ENCODE measurements at places on chromosomes 12 and 14.
A peak's percentile ranks its signal among the peaks of the same experiment; 100 is the strongest.

- peak; percentile 71 for DNase-seq
Measured at GRCh38 chr14:104235686-104236085, 97.3 kb downstream of the KIF26A start.

- no peak for DNase-seq
Measured at GRCh38 chr12:51869496-51869865, 18.4 kb upstream of the ANKRD33 start.

GRCh38 chr12:128820723-128821432 is 2.9 kb downstream of the SLC15A4 start:
- DNase-seq = no peak

DNA sequence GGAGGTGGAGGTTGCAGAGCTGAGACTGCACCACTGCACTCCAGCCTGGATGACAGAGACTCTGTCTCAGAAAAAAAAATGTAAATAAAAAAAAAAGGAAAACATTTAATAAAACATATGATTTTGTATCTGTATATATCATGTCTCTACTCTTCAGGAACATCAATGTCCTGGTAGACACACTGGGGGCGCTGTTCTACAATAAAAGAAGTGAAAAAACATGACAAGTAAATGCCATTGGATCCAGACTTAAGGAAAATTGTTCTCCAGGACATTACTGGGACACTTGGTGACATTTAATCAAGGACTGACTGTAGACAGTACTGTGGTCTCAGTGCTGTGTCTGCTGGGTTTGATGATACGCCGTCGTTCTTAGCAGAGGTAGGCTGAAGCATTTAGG is 15.5 kb upstream of the KLC1 start:
- no peak for DNase-seq

GRCh38 chr12:77894556-77894955 is 63.9 kb downstream of the NAV3 start:
- no peak for DNase-seq

DNA sequence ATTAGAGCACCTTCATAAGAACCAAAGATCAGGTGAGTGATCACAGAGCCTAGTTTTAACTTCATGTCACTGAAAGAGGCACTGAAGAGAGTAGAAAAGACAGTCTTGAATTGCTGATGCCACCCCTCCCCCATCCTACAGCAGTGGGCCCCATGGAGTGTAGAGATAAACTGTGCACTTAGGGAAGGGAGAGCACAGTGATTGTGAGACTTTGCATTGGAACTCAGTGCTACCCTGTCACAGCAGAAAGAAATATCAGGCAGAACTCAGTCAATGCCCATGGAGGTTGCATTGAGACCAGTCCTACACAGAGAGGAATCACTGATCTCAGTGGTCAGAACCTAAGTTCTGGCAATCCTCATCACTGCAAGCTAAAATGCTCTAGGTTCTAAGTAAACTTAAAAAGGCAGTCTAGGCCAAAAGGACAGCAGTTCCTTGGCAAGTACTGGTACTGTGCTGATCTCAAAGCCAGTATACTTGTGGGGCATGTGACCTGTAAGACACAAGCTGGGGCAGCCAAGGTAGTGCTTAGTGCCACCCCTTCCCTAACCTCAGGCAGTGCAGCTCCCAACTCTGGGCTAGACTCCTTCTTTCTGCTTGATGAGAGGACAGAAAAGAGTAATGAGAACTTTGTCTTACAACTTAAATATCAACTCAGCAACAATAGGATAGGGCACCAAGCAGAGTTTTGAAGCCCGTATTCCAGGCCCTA is 94.1 kb downstream of the FSCB start:
- DNase-seq = no peak

GRCh38 chr14:93012951-93013719 is 90.2 kb downstream of the CHGA start:
- peak; percentile 98 for DNase-seq

DNA sequence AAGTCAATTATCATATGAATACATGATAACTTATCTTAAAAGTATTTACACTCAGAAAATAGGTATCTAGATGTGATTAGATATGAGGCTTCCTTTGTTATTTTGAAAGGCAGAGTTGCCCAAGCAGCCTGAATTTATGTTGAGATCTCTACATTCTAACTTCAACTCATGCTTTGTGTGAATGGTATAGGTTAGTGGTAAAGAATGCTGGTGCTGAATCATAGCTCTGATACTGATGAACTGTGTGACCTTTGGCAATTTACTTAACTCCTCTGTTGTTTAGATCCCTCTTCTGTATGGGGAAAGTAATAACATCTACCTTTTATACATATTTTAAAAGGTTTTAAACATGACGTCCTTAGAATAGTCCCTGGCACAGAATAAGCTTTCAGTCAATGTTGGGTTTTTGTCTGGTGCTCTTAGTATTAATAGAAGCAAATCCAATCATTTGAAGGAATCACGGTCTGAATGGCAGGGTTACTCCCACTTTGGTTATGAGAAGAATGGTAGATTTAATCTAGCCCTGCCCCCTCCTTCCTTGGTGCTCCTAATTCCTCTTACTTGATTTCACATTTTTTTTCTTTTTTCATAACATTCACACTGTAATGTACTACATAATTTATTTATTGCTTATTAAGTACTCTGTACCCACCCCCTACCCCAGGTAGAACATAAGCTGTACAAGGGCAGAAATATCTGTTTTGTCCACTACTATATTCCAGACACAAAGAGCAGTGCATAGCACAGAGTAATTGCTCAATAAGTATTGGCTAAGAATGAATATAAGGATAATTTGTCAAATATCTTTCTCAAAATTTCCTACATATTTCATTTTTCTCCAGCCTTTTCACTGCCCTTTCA is 203.3 kb upstream of the KRR1 start:
- peak; percentile 38 for DNase-seq

DNA sequence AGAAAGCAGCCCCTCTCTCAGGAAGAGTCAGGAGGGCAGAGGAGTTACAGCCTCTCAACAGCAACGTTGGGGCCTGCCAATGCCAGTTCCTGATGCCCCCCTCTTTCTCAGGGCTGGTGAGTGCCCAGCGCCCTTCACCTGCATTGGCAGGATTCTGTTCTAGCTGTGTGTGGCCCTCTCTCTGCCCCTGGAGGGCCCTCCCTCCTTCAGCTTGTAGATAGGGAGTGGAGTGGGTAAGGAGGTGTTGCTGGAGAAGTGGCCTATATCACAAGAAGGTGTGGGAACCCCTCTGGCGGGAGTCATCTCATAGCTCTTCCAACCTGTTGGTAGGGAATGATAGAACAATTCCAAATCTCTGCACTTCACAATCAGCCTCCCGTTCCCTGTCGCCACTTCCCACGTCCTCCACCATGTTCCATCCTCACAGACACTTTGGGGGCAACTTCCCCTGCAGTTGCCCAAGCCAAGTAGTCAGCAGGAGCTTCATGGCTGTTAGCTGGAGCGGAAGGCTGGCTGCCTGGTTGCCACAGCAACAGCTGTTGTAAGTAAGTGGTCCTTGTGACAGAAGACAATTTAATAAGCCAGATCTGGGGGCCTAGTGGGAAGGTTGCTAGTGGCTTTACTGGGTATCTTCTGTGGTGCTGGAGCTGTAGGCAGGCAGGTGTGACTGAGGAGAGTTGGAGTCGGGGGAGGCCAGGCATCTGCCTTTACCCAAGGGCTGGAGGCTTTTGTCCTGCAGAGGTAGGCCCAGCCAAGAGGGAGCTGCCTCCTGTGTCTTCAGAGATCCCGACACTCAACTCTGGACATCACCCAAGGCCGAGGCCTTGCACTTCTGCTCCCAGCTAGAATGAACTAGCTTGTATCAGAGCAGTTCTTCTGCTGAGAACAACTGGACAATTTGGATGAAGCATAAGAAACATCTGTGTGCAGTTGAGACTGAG is 38.4 kb downstream of the GALNT16 start:
- no peak for DNase-seq

GRCh38 chr14:51972566-51972965 is 16.8 kb upstream of the RTRAF start:
- DNase-seq = no peak

DNA sequence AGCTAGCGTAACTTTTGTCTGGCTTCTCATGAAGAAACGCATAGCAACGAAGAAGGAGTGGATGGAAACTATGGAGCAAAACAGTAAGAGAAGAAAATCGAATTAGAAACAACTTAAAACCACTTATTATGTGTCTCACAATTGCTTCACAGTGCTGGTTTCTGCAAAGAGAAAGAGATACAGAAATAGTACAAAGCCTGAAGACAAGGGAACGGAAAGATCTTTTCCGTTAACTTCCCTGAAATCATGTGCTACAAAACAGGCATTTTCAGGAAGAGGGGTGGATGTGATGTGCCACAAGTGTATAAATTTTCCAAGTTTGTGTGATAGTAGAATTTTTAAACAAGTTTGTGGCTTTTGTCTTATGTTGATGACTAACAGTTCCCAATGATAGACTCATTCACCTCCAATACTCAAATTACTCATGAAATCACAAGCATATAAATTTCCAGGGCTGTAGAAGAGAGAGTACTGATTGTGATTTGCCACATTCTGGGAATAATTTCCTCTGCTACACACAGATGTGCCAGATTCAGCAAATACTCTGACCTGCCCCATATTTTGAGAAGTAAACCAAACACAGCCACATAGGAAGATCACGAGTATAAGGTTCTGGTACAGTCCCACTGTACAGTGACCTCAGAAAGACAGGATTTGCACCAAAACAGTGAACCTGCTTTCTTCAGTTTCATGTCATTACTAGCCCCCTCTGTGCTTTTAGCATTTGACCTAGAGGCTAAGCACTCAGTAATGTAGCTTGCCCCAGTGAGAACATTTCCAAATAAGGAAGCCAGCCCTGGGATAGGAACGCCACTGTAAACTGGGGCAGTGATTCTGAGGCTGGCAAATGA is 41.4 kb upstream of the PPFIA2 start:
- no peak for DNase-seq

- no peak for DNase-seq
Measured at GRCh38 chr14:59541731-59542130, 34.9 kb downstream of the CCDC175 start.

DNA sequence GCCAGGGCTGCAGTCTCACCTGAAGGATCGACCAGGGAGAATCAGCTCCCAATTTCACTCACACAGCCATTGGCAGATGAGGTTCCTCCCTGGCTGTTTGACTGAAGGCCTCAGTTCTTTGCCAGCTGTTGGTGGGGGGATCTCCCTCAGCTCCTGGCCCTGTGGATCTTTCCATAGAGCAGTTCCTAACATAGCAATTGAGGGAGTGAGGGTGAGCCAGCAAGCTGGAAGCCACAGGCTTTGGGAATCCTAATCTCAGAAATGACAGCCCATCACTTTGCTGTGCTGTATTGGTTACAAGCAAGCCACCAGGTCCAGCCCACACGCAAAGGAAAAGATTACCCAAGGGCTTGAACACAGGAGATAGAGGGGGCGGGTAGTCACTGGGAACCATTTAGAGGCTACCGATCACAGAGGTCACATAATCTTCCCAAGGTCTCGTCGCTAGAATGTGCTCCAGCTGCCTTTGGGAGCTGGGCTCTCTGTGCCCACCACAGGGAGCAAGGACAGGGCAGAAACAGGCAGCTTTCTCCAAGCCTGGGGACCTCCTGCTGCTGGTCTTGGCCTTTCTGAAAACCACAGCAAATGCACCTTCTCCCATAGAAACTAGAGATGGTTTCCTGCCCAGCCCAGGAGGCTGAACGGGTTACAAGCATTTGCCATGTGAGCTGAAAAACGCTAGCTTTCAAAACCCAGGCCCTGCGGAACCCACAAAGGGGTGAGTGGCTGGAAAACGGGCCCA is 4.6 kb upstream of the OTUB2 start:
- DNase-seq = peak; percentile 82

Measured in osteoblast (primary cell).